ENCODE measurements at places on chromosomes 11 and 22.

GRCh38 chr22:26589845-26590736 is at the start of gene TPST2:
TPST2 (minus strand) TSS chr22:26590132; CDS start chr22:26541630, 48,502 bp downstream.
- peak; percentile 18 for DNase-seq

DNA sequence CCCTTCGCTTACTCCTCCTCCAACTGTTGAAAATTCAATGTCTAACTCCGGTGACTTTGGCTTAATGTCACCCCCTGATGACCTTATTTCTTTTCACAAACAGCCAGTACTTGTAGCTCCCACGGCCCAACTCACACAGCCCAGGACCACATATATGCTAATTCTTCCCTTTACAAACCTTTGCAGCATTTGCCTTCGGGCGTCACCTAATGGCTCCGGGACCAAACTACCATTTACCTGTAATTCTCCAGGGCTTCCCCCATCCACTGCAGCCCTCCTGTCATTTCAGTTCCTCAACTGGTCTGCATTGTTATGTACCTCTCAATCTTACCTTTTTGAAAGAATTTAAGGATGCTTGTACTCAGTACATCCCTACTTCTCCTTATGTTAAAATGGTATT is 29.8 kb upstream of the OR56B4 start:
- DNase-seq: no peak

DNA sequence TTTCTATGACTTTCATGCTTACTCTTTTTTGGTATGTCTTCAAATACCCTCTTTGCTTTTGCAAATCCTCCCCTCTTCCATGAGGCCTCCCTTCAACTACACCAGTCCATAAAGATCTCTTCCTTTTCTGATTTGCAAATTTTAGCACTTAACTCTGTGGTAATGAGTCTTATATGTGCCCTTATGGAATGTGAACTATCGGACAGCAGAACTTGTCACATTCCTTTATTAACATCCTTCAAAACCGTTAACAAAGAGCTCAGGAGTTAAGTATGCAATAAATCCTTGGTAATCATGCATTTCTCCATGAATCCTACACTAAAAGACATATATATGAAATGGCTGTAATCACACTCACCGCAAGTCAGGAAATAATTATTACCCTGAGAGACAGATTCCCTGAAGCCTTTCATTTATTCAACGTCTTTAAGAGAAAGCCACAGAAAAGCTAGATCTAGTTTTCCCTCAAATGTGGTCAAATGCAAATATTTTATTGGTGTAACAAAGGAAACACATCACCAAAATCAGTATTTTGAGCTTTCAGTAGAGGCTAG is 7.4 kb downstream of the CLNS1A start:
- DNase-seq: no peak

DNA sequence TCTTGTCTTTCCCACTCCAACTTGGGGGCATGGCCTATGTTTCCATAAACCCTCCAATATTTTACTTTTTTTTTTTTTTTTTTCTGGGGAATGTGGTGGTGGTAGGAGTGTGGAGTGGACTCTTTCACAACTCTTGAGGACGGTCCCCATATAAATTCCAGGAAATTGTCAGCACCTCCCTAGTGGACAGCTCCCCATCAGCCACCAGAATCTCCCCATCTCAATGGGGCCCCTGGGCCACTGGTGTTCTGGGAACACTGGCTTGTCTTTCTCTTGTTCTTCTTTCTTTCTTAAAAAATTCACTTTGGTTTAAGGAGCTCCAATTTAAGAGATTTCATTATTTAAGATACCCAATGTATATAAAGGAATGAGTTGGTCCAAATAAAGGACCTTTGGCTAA is 74.1 kb downstream of the ADM start:
- no peak for DNase-seq

DNA sequence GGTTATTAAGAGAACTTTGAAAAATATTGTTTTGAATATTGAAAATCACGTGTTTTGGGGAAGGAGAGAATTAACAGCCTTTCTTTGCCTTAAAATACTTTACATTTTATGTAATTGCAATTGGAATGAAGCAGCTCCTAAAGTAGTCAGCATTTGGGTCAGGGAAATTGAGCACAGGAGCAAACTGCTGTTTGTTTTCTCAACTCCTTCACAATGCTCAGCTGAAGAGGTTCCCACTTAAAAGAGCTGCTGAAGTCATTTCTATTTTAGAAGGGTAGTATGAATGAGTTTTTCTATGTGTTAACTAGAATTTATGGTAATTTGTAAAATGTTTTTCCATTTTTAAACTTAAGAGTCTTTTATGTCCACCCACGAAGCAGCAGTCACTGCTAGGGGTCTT is 8.1 kb upstream of the UCP2 start:
- no peak for DNase-seq

- no peak for DNase-seq
Observed at GRCh38 chr11:65366340-65366773, 11.8 kb downstream of the TIGD3 start.

GRCh38 chr11:8610532-8611116 is 16.6 kb upstream of the STK33 start:
- peak; percentile 66 for DNase-seq

DNA sequence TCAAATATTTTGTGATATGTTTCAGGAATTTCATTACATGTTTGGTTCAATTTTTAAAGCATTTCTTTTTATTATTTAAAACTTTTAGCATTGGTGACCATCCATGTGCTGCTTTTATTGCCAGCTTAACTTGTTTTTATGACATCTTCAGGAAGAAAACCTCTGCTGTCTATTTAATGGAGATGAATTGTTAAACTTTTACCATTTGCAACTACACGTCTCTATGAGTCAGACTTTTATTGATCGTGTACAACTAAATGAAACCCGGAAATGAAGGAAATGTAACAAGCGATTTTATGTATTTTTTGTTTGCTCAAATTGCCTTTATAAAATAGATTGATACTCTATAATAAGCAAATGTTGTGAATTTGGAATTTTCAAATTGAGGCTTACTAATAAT is 113.0 kb downstream of the PTPRJ start:
- DNase-seq: no peak

GRCh38 chr11:11230802-11231562 is 122.1 kb downstream of the CSNK2A3 start:
- DNase-seq: no peak

DNA sequence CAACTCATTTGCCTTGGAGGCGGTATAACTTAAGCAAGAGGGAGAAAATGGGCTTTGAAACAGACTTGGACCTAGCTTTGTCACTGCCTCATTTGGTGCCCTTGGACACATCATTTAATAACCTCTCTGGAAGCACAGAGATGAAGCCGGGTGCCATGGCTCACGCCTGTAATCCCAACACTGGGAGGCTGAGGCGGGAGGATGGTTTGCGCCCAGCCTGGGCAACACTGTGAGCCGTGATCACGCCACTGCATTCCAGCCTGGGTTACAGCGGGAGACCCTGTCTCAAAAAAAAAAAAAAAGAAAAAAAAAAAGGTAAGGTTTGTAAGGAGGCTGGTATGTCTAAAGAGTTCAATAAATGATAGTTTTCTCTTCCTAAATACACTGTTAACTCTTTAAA is 806 bp downstream of the COA4 start:
- DNase-seq: no peak

- DNase-seq: no peak
Observed at GRCh38 chr11:86186386-86186785, 58.2 kb upstream of the EED start.

DNA sequence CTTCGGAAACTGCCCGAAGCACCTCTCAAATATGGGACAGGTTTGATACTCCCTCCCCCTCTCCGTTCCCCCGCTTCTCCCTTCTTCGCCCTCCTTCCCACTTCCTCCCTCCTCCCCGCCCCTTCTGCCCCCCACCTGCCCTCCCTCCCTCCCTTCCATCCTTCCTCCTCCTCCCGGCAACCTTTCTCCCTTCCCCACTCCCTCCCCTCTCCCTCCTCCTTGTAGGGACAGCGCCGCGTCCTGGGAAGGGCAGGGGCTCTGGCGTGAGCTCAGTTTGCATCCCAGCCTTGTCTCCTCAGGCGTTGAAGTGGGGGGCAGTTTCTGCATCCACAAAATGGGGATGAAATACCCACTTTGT is 6.1 kb upstream of the NFAM1 start:
- no peak for DNase-seq

DNA sequence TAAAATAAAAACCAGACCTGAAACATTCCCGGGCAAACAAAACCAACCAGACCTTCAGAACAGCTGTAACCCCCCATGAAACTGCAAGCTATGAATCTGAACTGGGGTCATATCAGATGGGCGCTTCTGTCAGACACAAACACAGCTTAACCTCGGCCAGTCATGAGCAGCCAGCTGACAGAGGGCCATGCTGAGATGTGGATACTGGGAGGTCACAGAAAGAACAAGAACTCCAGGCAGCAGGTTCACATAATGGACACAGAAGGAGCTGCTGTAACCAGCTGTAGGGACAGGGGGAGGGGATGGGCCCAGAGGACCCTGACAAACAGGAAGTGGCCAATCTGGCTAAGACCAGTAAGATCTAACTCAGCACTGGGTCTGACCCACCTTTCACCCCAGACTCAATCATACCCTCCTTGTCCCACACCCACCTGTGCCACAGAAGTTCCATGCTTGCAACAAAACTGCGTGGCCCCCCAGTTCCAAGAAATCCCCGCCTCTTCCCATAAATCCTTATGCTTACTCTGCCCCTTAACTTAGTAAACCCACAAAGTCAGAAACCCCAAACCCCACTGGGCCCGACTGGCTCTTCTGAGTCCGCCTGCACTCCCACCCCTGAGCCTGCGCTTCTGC is 4.0 kb downstream of the APOL4 start:
- no peak for DNase-seq

GRCh38 chr22:27504360-27505253 is 296.9 kb downstream of the MN1 start:
- DNase-seq: no peak

DNA sequence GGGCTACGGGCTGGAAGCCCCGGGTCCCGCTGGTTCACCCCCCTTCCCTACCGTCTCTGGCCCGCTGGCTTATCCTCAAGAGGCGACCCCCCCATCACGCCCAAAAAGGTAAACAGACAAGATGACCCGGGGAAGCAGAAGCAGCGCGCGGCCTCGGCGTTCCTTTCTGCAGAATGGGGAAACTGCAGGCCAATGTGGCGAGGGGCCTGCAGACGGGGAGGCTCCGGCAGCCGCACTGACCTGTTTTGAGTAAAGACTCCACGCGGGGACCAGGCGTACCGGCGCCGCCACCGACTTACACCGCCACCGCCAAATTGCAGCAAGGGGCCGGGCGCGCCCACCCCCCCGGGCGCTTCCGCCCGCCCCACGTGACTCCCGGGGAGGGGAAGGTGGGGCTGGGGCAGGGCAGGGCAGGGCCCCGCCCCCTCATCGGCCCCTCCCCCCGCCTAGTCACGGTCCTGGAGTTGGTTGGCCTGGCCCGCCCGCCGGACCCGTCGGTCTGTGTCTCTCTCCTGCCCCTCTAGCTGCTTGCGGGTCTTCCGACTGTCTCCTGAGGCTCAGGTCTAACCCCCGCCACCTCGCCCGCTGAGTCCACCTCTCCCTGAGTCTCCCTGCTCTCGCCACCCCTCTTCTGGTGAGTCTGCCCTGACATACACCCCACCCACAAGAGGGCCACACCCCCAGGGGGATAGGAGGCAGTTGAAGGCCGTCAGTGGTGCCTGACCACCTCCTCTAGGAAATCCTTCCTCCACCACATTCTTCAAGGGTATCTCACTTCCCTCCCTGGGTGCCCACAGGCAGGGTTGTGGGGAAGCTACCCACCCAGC is at the start of gene ARAP1:
Gene ARAP1, minus strand, starts transcription at position 321 of the 827 bp plus-strand sequence. CDS start 25,280 bp downstream, outside the sequence.
- DNase-seq: peak; percentile 43

GRCh38 chr11:103601225-103601846 is 435.1 kb upstream of the DDI1 start:
- no peak for DNase-seq

- no peak for DNase-seq
Observed at GRCh38 chr11:64525711-64526110, 65.3 kb upstream of the SLC22A12 start.

DNA sequence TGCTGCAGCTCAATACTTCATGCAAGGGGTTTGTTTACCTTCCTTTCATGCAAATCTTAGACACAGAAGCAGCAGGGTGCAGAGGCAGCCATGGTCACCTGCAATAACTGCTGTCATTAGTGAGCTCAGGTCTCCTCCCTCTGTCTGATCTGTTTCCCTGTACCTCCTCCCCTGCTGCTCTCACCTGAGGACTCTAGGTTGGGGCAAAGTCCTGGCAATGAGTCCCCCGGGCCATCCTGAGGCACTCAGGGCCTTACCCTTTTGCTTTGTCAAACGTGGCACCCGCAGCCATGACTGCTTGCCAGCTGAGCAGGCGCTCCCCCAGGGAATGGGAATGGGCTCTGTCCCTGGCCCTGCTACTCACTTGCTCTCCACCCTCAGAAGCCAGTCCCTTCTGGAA is 3.9 kb downstream of the LRRC10B start:
- DNase-seq: no peak

- no peak for DNase-seq
Observed at GRCh38 chr11:74669211-74670160, 61.7 kb downstream of the CHRDL2 start.

- no peak for DNase-seq
Observed at GRCh38 chr11:67368621-67369020, 4.8 kb downstream of the CLCF1 start.

GRCh38 chr22:36914390-36914752 is 943 bp downstream of the CSF2RB start:
- no peak for DNase-seq

GRCh38 chr11:20159466-20160381 is 551 bp downstream of the DBX1 start:
- no peak for DNase-seq

- DNase-seq: no peak
Observed at GRCh38 chr11:83061883-83062282, 9.8 kb downstream of the RAB30 start.

- DNase-seq: no peak
Observed at GRCh38 chr22:48237466-48238283, 1475.2 kb downstream of the TBC1D22A start.

GRCh38 chr22:17734187-17734586 is 40.1 kb downstream of the BID start:
- DNase-seq: no peak

GRCh38 chr11:46918083-46918787 is at the start of gene LRP4:
LRP4 (minus strand) TSS chr11:46918550; CDS start chr11:46918379, 171 bp downstream.
- DNase-seq: peak; percentile 62
